ENCODE measurements at places on chromosomes 1 and 21.

DNA sequence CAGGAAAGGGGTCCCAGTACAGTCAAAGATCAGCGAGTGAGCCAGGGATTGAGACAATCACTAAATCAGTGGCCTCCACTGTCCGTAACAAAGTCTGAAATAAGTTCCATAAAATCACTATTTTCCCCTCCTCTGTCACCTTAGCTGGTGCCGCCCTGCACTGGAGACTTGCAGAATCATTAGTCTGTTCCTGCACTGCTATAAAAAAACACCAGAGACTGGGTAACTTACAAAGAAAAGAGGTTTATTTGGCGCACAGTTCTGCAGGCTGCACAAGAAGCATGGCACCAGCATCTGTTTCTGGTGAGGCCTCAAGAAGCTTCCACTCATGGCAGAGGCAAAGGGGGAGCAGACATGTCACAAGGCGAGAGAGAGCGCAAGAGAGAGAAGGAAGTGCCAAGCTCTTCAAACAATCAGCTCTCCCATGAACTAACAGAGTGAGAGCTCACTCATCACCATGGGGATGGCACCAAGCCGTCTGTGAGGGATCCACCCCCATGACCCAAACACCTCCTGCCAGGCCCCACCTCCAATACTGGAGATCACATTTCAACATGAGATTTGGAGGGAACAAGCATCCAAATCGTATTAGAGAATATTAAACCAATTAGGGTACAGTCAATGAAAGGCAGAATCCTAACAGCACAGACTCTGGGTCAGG is 129.8 kb upstream of the TIAM1 start:
- no peak for DNase-seq

GRCh38 chr1:94504601-94505000 is 37.0 kb downstream of the F3 start:
- DNase-seq: no peak

DNA sequence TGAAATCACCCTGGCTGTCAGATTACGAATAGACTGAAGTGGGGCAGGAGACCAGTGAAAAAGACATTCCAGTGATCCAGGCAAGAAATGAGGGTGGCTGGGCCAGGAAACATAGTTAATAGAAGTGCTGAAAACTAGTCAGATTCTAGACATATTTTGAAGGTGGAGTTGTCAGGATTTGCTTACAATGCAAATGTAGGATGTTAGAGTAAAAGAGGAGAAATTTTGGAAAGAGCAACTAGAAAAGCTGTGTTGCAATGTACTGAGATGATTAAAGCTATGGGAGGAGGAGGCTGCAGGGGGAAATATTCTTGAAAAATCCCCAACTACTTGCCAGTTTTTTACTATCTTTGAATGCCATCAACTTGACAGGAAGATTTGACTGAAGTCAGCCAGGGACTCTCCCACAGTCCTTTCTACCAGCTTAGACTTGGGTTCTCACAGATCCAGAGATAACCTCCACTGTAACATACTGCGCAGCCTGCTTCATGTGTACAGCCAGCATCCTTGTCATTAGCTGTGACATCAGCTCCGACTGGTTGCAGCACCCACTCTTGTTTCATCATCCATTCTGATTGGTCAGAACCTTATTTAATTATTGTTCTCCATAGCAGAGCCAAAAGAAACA is 109.7 kb downstream of the TSEN15 start:
- no peak for DNase-seq

DNA sequence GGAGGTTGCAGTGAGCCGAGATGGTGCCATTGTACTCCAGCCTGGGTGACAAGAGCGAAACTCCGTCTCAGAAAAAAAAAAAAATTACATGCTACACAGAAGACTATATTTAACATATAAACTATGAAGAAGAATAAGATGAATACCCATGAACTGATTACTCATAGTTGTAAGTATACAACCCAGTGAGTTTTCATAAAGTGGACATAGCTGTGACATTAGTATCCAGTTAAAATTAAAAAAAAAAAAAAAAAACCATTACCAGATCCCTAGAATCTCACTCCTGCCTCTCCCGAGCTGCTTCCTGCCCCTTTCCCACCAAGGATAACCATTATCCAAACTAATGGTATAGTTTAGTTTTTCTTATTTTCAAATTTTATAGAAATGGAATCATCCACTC is 37.4 kb downstream of the UBE4B start:
- no peak for DNase-seq

DNA sequence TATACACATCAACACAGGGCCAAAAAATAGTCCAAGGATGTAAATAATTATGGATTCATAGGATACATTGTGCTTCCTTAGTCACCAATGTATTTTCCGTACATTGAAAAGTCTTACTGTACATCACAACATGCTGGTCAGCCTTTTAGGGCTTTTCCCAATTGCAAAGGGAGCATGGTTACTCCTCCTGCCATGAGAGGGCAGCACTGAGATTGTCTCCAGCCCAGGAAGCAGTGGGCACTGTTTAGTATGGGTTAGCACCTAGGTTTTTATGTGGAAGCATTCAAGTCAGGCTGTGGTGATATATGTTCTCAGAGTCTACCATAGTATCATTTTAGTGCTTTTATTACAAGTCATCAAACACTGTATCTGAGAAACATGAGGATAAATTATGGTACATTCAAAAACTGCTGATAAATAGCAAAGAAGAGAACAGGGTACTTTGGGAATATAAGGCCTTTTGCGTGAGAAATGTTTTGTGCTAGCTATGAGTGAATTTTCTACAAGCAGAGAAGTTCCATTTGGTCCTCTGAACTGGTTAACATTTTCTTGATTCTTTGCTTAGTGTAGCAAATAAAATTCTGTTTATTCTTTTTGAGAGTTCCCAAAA is 34.0 kb downstream of the ST6GALNAC5 start:
- no peak for DNase-seq

GRCh38 chr21:45017039-45017960 is 57.1 kb upstream of the ADARB1 start:
- no peak for DNase-seq

DNA sequence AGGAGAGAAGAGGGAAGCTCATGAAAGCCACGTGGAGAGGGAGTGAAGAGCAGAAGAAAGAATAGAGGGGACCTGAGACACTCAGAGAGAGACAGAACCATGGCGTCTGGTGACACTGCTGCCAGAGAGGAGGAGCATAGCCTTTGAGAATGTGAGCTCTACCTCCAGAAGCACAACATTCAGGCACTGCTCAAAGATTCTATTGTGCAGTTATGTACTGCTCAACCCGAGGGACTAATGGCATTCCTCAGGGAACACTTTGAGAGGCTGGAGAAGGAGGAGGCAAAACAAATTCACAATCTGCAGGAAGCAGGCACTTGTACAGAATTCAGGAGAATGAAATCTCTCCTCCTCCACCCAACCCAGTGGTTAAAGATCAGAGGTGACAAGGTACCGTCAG is 45.1 kb downstream of the BTBD8 start:
- no peak for DNase-seq

DNA sequence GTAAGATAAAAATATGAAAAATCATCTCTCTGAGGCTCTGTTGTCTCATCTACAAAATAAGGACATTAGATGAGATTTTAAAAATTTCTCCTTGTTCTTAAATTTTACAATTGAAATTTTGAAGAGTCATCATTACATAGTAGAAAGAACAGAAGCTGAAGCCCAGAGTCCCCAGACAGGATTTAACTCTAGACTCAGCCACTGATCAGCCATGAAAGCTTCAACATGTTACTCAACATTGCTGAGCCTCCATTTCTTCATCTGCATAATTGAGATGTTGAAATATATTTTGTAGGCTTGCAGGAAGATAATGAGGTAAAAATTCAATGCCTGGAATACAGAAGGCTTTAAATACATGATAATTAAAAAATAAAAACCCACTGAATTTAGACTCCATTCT is 633.3 kb downstream of the LMO4 start:
- no peak for DNase-seq

- no peak for DNase-seq
Observed at GRCh38 chr1:28162151-28162550, 14.3 kb downstream of the PTAFR start.

- DNase-seq: no peak
Observed at GRCh38 chr1:94953107-94953506, 26.2 kb upstream of the CNN3 start.

GRCh38 chr1:44240802-44241671 is 27.8 kb downstream of the DMAP1 start:
- DNase-seq: no peak

DNA sequence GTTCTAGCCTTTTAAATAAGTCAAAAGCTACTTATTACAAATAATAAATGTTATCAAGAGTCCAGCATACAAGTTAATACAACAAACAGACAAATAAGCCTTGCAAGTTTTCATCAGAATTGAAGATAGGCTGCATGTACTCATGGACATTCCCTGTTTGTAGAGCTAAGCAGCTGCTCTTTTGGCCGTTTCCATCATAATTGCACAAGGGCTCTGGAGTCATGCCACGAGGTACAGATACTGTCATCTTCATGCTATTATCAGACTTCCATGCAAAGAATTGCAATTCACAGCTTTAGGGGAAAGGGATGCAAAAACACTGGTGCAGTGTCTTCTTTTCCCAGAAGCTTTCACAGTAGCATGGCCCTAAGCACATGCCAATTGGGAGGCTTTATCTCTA is 52.8 kb upstream of the TBX15 start:
- DNase-seq: no peak

DNA sequence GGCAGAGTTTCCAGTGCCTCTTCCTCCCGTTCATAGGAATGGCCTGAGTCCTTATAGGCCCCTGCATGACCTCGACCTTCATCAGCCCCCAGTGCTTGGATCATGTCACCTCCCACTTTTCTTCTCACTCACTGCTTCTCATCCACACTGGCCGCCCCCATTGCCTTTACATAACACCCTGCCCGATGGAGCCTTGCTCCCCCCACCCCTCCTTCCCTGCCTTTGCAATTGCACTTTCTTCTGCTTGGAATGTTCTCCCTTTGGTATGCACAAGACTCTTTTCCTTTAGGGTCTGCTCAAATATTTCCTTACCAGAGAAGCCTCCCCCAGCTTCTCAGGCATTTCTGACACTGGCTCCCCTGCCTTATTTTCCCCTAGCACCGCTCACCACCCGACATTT is 125.2 kb upstream of the KCNJ6 start:
- no peak for DNase-seq

- DNase-seq: no peak
Observed at GRCh38 chr1:15311880-15312279, 64.9 kb downstream of the FHAD1 start.

- no peak for DNase-seq
Observed at GRCh38 chr1:236700903-236701302, 14.6 kb downstream of the ACTN2 start.

- no peak for DNase-seq
Observed at GRCh38 chr1:114251573-114251939, 97.9 kb upstream of the SYT6 start.

DNA sequence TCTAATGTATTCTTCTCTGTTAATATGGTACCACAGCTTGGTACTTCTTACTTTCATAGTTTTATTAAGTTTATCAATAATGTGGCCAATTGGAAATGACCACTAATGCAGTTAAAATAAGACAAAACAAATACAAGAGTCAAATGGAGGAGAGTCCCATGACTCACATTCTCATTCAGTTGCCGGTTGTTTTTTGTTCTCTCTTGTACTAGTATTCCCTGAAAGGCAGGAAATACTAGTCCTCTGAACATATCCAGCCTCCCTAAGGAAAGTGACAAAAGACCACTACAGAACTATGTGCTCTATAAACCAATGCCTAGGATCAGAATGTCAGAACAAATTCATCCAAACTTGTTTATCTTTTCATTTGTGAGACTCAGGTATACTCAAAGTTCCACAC is 165.2 kb upstream of the SAMSN1 start:
- DNase-seq: no peak

- DNase-seq: no peak
Observed at GRCh38 chr1:24659166-24659904, 16.2 kb downstream of the SRRM1 start.

DNA sequence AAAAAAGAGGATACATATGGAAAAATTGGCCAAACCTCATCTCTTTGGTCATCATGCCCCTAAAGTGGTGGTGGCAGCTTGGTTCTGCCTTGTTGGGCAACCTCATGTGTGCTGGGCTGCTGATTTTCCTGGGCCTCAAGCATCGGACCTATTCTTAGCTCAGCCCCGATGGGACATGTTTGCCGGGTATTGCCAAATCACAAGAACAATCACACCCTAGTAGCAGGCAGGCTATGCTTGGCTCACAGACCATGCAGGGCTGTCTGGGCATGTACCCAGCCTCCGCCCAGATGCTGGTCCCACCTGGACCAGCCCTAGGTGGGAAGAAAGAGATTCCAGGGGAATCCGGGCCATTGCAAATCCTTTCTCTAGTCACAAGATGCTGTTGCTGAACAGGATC is 189.4 kb upstream of the FGGY start:
- no peak for DNase-seq

DNA sequence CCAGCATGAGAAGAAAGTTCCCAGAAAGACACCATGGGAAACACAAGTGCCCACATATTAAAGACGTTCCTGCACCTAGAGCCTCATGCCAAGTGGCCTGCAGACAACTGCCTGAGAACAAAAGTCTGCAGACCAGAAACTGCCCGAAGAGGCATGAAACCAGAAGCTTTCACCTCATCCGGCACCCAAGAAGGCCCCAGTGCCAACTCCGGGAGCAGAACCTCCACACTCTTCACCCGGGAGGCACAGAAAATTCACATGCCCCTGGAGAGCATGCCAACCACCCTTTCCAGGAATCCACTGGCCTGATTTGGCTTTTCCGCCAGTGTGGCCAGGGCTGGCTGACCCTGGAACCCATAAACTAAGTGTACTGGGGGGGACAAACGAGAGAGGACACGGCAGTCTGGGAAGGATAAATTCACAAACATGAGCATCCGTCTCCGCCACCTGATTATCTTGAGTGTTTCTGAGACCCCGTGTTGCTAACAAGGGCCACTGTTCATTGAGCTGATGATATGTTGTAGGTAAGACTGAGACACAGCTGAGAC is 6.8 kb downstream of the TFF2 start:
- DNase-seq: no peak

- no peak for DNase-seq
Observed at GRCh38 chr1:207883660-207884250, 27.2 kb downstream of the CD34 start.

- no peak for DNase-seq
Observed at GRCh38 chr1:89527256-89527655, 2.6 kb downstream of the LRRC8B start.

GRCh38 chr1:247530785-247531184 is 5.5 kb downstream of the OR2C3 start:
- no peak for DNase-seq

GRCh38 chr1:178134061-178134460 is 40.2 kb downstream of the RASAL2 start:
- no peak for DNase-seq

DNA sequence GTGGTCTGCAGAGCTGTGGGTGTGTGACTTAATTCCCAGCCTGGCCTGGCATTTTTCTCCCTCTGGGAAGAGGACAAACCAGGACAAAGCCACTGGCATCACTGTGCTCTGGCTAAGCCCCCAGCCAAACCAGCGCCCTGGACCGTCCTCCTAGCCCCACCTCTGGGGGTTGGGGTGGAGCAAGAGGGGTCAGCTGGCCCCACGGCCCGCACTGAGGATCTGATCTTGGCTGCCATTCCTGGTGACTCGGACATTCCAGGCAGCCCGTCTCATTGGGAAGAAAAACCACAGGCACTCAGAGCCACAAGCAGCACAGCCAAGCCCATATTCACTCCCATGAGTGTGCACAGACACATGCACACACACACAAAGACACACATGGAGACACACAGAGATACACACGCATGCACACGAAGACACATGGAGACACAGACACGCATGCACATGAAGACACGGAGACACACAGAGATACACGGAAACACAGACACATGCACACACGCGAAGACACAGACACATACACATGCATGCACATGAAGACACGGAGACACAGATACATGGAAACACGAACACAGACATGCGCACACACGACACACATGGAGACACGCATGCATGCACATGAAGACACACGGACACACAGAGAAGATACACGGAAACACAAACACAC is 2.3 kb upstream of the MXRA8 start:
- no peak for DNase-seq
